ENCODE measurements at places on chromosomes 4 and X. TPM values are rescaled to one million over a fixed set of nuclear protein-coding genes. Genes with fewer than 3 reads are reported as not detected.

MAGEA10 gene
- polyA plus RNA-seq = not detected

XKRX gene
- 0.07 TPM for polyA plus RNA-seq

ASB11 gene
- polyA plus RNA-seq = 5.4 TPM

UBA6 gene
- polyA plus RNA-seq = 47.3 TPM

PFKFB1 gene
- polyA plus RNA-seq = 0.27 TPM

CSAG2 gene
- polyA plus RNA-seq = not detected

ATP8A1 gene
- polyA plus RNA-seq = 11.0 TPM

SPIN4 gene
- 12.0 TPM for polyA plus RNA-seq

PCDH19 gene
- polyA plus RNA-seq = 4.5 TPM

DNA sequence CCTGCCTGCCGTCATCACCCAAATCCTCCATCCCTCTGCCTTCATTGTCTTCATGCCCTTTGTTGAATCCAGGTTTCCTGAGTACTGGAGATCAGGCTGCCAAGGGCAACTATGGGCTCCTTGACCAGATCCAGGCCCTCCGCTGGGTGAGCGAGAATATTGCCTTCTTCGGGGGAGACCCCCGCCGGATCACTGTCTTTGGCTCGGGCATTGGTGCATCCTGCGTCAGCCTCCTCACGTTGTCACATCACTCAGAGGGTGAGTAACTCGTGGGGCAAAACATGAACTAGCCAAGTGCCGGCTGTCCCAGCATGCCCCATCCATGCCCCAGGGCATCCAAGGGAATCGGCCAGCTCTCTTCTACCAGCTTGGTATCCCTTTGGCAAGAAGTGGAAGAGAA, 19.4 kb downstream of the NLGN3 start:
- no peak for DNase-seq

DNA sequence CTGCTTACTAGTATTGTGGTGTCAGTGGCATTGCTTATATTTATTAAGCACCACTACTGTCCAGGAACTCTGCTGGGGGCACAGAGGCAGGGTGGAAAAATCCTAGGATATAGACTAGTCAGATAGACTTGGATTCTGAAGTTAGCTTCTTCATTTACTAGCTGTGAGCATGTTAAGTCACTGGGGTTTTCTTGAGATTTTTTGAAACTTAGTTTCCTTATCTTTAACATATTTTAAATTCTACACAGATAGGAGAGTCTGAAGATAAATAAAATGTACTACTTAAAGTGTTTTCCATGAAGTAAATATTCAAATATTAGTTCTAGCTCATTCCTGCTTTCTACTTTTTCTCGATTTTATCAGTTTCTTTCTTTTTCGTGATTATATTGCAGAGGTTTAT, 196.9 kb upstream of the GRID2 start:
- no peak for DNase-seq

- DNase-seq = no peak
These were observed 16.4 kb downstream of the DSPP start for GRCh38 chr4:87624698-87625097.

GRCh38 chr4:98505992-98506391, 152.4 kb downstream of the TSPAN5 start:
- no peak for DNase-seq

DNA sequence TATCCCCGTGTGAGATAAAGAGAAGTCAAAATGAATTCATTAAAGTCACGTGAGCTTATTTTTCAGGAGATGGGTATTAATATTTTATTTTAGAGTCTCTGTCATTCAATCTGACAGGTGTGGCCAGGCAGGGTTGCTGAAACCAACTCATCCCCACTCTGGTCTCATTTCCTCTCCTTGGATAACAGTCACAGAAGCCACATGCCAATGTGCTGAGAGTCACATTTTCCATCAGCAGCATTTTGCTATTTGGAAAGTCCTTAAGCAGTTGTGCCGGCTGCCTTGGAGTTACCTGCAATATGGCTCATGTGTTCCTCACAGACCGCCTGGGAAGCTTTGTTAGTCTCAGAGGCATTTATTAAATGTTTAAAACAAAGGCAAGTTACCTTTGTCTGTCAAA, 302.3 kb downstream of the DCHS2 start:
- peak; percentile 27 for DNase-seq

DNA sequence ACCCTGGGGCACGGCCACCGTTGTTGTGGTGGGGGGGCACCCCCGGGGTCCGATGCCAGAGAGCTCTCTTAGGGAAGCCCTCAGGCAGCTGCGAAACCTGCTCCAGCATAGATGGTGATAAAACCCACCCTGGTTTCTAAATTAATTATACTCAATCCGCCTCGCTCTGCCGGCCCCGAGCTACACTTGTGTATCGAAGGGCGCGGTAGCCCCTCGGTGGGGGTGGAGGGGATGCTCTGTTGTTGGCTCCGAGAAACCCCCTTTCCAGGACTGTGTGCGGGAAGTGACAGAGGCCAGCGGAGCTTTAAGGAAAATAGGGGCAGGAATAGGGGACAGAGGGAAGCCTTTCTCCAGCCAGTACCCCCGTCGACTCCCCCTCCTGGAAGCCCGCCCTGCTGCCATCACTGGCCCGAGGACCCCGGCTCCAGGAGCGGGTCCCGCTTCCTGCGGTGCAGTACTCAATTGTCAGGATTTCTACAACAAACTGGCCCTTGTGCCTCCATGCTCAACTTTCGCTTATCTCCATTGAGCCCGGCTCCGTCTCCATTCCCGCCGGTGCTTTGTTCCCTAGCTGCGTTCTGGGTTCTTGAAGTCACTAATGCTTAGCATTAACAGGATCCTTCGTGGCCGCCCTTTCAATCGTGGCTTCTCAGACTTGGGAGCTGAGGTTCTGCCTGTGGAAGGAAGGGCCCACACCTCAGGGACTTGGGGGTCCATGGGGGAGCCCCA, 408.2 kb downstream of the BCOR start:
- DNase-seq = no peak

DNA sequence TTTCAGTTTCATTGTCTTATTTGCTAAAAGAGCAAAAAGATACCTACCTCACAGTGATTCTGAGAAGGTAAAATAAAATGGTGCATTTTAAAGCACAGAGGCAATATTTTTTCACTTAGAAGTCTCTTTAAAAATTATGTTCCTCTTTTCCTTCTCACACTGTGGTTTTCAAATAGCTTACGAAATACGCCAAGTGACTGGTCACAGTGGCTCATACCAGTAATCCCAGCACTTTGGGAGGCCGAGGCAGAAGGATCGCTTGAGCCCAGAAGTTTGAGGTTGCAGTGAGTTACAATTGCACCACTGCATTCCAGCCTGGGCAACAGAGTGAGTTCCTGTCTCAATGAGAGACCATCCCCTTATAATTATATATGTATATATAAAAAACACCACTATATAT, 372.6 kb downstream of the FBXO8 start:
- no peak for DNase-seq

DNA sequence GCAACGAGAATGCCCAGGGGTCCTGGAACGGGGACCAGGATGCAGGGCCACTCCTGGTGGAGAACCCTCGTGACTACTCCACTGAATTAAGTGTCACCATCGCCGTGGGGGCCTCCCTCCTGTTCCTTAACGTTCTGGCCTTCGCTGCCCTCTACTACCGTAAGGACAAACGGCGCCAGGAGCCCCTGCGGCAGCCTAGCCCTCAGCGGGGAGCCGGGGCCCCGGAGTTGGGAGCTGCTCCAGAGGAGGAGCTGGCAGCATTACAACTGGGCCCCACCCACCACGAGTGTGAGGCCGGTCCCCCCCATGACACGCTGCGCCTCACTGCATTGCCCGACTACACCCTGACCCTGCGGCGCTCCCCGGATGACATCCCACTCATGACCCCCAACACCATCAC, 24.9 kb downstream of the NLGN3 start:
- no peak for DNase-seq

- no peak for DNase-seq
These were observed 118.6 kb upstream of the NEIL3 start for GRCh38 chr4:177190995-177191580.

DNA sequence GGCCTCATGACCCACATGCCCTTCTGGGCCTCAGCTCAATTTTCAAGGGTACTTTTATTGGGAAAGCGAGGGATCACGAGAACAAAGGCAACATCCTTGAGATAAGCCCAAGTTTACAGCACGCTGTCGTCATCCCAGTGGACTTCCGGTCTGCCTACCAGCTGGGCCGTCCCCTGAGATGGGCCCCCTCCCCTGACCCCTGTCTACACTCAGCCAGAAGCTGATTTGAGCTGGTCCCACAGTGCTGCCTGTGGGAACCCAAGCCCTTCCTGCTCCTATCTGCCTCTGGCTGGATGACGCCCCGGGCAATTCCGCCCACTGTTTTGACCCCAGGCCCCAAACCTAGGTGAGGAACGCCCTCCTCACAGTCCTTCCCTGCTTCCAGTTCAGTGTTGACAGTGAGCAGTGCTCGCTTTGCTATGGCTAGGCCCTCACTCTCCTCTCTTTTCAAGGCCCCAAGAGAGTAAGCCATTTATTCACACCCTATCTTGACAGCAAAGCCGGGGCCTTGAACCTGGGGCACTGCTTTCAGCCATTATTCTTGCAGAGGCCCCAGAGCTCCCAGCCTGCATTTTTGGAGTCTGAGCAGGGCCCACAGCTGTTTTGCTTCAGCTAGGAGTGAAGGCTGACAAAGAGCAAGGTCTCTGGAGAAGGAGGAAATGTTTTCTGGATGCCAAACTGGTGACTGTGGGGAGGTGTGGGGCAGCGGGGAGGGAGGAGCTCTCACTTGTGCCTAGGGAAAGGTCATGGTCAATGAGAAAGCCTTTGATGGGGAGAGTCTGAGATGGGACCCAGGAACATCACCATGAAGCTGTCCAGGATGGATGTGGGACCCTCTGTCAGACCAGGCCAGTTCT, 164.6 kb upstream of the BCOR start:
- no peak for DNase-seq

GRCh38 chrX:63661676-63662075, 123.3 kb downstream of the ARHGEF9 start:
- no peak for DNase-seq

GRCh38 chr4:35151816-35152572, 1092.3 kb downstream of the ARAP2 start:
- no peak for DNase-seq

- no peak for DNase-seq
These were observed 28.9 kb downstream of the TMPRSS11E start for GRCh38 chr4:68476191-68476590.

DNA sequence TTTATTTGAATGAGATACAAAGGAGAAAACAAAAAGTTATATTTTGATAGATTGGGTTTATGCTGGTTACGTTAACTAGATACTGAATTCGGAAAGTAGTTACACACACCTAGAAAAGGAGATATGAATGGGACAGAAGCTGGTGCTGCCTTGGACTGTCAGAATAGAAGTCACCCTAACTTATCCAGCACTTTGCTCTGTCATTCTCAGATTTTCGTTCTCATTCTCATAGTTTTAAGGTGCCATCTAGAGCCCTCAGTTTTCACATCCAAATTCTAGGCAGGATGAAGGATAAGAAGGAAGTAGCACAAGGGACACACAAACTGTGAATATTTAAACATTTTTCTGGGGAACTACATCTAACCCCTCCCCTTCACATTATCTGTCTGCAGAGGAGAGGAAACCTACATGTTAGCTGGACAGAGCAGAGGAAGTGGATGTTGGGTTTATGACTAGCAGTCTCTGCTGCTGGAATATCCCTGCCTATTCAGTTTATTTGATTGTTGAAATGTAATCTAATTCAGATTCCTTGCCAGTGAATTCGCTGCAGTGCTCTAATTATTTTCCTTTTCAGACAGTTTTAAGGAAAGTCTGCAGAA, 521.9 kb downstream of the FAT4 start:
- no peak for DNase-seq

DNA sequence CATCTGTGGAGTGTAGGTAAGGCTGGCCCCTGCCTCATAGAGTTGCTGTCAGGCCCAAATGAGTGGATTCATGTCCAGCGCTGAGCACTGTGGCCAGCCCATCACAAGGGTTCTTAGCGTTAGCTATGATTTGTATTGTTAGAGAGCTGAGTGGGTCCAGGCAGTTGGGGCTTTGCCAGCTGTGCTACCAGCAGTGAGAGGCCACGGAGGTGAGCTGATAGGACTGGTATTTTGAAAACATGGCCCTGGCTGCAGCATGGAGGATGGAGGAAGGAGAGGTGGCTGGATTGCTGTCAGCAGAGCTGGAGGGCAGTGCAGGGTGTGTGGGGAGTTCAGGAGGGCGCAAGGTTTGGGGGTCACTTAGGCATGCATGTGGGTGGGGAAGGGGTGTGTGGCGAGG, 69.8 kb downstream of the PSAPL1 start:
- no peak for DNase-seq

Data from muscle of arm (tissue), 14 donors.